ENCODE measurements at places on chromosomes 3 and 15.

DNA sequence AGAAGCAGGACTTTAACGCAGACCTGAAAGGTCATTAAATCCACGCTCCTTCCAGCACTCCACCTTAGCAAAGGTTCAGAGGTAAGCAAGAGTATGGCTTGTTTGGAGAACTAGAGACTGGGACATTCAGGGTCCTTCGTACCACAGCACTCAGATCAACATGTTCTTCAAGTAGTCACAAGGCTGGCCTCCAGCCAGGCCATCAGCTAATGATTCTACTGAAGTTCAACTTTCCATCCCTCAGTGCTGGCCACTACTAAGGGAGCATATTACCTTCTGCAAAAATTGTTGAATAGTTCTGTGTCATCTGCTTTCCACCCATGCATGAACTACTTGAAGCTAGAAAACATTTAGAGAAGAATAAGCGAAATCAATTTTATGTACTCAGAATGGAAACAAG, 17.6 kb downstream of the CD200R1L start:
- no peak for DNase-seq

DNA sequence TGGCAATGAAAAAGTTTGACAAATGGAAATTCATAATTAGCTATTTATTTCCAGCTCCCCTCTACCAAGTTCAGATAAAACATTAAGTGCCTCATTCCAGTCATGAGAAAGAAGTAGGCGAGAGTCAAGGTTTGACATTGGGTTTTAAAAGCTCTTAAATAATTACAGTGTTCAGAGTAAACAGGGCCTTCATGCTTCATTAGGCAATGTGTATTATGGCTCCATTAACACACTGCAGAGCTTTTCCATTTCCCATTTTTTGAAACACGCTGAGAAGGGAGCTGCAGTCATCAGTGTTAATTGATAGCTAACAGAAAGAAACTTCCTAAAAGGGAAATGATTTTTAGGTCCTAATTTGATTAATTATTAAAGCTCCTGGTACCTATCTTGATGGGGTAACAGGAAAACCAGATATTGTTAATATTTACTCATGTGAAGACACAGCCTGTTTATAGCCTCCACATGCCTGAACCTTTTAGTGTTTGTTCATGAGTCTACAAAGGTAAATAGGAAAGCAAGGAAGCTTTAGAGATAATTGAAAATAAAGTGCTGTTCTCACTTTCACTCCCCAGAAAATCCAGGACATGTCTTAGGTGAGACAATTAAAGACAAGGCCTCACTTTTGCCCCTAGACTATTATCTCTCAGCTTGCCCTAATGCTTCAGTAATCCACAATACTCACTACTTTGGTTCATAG, 28.7 kb downstream of the SST start:
- peak; percentile 12 for DNase-seq

- DNase-seq: peak; percentile 4
Observed at GRCh38 chr15:79185199-79185598, 94.6 kb upstream of the RASGRF1 start.

GRCh38 chr3:37504583-37505357, 330.4 kb upstream of the LRRFIP2 start:
- DNase-seq: no peak

DNA sequence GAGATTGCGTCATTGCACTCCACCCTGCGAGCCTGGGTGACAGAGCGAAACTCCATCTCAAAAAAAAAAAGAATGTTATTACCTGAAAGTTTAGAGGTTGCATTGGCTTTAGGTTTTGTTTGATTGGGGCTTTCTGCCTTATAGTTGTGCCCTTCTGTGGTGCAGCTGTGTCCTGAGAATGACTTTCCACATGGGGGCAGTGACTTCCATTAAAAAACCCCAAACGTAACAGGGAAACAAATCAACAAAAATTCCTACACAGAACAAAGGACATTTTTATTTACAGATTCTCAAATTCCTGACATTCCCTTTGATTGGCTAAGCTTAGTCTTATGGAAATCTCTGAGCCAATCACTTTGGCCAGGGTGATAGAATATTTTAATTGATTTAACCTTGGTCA, 154.1 kb upstream of the GPR149 start:
- no peak for DNase-seq

GRCh38 chr3:42371776-42372175, 38.6 kb downstream of the LYZL4 start:
- DNase-seq: no peak

DNA sequence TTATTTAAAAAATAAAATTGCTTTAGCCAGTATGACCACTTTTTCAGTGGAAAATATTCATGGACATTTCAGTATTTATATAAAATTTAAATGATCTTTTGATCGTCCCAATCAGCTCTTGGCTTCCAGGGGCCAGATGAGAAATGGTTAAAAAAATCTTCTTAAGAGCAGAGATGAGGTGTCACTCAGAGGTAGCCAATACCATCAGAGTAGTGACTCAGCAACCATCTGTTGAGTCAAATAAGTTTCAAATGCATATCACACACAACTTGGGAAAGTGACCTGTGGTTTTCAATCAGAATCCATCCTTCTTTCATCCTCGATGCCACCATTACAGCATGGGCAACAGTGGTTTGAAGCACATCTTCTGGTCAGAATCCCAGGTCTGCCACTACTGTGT, 958.8 kb upstream of the NR2F2 start:
- no peak for DNase-seq

DNA sequence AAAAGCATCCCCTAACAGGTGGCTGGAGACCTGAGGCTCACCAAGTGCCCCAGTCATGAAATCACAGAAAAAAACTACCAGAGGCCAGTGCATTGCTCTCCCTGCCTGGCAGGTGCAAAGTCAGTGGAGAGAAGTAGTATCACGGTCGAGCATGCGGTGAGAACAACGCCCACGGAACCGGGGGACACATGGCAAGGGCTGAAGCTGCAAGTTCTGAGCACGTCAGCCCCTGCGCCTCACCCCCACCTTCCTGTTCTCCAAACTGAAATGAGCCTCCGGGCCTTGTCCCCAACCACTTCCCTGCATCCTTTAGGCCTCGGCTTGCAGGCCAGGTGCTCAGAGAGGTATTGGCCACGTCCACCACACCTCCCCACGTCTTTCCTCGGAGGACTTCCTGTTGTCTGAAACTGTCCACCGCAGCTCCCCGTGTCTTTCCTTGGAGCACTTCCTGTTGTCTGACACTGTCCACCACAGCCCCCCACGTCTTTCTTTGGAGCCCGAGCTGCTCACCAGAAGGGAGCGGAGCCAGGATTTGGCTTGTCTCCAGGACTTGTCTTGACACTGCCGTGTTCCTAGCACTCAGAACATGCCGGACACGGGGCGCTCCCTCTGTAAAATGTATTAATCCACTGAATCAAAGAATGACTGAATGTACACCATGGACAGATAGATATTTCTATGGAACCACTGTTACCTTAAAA, 43.9 kb downstream of the NSMCE3 start:
- peak; percentile 92 for DNase-seq

DNA sequence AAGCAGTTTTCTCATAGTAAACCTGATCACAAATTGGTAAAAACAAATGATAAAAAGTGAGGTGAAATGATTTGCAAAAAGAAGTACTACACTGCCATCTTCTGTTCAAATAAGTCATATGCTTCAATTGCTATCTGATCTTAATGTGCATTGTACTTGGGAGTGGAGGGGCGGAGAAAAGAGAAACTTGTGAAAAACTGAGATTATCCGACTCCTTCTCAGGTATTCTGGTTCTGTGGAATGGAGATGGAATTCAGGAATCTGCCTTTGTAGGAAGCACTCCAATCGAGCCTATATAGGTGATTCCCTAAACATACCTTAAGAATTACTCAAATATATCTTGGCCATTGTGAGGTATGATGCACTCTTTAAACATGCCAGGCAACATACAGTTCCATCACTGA, 180.6 kb downstream of the CHL1 start:
- DNase-seq: peak; percentile 39

- peak; percentile 98 for DNase-seq
Observed at GRCh38 chr15:70526221-70526973, 237.0 kb downstream of the UACA start.

GRCh38 chr3:73950865-73951558, 326.3 kb upstream of the PDZRN3 start:
- peak; percentile 7 for DNase-seq

DNA sequence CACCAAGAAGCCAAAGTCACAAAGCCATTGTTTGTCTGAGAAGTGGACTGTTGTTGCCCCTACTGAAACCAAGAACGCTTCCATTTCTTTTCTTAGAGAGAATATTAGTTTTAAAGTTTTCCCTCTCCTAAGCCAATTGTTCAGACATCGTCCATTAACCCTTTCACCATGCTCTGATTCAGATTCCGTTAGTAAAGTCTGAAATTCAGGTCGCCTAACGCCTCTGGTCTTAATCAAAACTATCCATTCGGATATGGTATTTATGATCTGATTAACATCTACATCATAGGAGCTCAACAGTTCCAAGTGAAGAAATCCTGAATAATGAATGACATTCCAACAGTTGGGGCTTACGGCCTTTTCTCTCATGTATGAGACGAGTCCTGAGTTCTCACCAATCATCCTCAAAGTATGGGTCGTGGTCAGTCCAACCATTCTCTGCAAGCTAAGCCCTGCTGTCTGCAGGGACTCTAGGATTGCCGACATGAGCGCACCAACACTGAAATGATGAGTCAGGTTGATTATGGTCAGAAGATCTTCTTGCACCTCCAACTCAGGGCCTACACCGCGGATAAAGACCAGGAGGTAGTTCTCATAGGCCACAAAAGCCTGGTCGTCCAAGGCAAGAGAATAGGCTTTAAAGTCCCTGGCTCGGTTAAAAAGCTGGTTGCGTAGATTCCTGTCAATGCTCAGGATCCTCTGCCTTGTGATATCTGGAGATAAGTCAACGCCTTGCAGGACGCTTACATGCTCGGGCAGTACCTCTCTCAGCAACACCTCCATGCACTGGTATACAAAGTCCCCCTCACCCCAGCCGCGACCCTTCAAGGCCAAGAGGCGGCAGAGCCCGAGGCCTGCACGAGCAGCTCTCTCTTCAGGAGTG, 767 bp downstream of the EPM2AIP1 start:
- DNase-seq: no peak

DNA sequence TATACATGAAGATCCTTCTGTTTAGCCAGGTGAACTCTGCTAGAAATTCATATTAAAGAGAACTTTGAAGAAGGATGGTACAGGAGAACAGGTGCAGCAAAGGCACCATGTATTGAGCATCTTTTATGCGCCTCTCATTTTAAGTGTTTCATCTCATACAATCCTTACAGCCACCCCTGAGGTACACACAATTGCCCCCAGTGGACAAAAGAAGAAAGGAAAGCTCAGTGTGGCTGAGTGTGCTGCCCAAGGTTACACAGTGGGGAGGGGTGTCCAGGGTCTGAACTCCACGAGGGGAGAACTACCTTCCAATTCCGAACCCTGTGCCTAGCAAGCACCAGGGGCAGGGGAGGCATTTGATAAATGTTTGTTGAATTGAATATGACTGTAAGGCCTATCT, 98.6 kb downstream of the MECOM start:
- peak; percentile 59 for DNase-seq

- no peak for DNase-seq
Observed at GRCh38 chr3:111807826-111808225, 51.2 kb upstream of the PHLDB2 start.

- no peak for DNase-seq
Observed at GRCh38 chr15:25346371-25346770, 92.5 kb downstream of the UBE3A start.

DNA sequence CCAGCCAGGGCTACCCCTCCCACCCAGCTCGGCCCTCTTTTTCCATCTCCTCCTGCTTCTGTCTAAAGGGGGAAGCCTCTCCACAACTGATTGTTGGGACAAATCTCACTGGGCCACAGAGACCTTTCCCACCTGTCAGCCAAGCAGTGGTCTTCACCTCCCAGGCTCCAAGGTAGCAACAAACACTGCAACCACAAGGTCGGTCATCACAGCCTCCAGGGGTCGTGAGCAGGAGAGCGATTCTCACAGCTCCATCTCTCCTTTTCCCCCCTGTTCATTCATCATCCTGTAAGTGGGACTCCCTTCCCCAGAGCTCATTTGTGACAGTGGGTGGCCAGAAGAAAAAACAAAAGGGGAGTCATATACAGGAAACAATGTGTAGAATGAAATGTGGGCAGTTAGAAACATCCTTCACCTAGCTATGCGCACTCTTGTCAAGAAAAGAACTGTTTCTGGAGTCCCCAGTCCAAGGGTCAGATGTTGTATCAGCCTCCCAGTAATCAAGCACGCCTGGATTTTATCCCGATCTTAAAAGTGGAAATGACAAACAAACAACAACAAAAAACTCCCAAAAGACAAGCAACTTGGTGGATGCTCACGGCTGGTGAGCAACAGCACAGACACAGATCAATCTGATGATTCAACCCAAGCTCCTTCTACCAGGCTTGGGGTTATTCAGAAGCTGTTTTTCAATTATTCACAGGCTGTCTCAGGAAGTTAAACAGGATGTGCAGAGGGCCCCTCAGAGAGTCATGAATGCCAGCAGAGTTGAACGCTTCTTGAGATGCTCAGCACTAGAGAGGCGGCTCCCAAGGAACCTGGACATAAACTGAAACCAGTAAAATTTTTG, 22.4 kb downstream of the LYZL4 start:
- no peak for DNase-seq

GRCh38 chr15:65827065-65827464, 35.0 kb upstream of the DENND4A start:
- DNase-seq: no peak

GRCh38 chr3:150183678-150184425, 213.2 kb upstream of the PFN2 start:
- peak; percentile 91 for DNase-seq

GRCh38 chr15:73108676-73109075, 56.4 kb downstream of the NEO1 start:
- DNase-seq: no peak

- DNase-seq: no peak
Observed at GRCh38 chr3:31917303-31918005, 63.6 kb downstream of the OSBPL10 start.

DNA sequence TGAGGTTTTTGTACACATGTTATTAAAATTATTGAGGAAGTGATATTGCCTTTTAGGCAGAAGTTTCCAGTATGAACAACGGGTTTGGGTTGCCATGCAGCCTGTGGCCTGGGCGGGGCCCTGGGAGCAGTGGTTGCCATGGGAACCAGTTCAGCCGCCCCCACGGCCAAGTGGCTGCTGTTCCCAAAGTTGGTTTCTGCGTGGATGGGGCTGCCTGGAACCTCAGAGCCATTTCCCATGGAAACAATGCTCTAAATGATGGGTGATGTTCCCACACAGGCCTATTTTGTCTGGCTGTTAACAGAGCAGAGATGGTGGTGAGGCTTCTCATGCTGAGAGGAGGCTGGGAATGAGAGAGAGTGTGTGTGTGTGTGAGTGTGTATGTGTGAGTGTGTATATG, 19.5 kb downstream of the MRAS start:
- DNase-seq: no peak

DNA sequence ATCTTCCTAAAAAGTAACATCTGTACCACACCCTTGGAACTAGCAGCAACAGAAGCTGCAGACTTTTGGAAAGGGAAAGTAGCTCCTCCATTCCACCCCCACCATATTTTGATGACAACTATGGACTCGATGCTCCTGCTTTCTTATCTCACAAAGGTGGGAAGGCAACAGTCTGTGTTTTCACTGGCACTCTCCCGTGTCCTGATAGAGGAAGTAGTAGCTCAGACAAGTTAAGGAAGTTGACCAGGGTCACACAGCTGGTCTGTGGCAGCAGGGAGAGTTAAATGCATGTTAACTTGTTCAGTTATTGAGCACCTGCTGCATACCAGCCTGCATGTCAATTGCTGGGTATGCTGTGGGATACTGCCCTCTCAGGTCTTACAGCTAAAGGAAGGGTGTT, 33.1 kb downstream of the BHLHE40 start:
- no peak for DNase-seq

- DNase-seq: peak; percentile 69
Observed at GRCh38 chr3:17179381-17180205, 294.8 kb downstream of the PLCL2 start.

Data from NCI-H69 (cell line).